Hepatocyte (in vitro differentiated cells): ENCODE measurements at places on chromosomes 1 and 21. TPM values are rescaled to one million over a fixed set of nuclear protein-coding genes. Genes with fewer than 3 reads are reported as not detected.
A peak's percentile ranks its signal among the peaks of the same experiment; 100 is the strongest.

DNA sequence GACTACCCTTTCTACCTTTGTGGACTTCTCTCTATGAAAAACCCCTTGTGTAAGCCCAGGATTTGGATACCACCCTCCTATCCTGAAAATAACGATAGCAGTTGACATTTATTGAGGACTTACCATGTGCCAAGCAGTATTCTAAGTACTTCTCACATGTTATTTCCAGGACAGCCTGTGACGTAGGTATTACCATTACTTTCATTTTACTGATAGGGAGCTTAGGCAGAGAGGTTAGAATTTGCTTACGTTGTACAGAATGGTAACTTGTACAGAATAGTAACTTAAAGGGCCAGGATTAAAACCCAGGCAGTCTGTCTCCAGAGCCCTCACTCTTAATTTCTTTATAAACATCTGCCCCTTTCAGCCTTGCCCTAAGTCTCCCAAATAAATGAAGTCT, 138.3 kb downstream of the NTMT2 start:
- DNase-seq = no peak
- H3K4me1 ChIP-seq = no peaks in the 10 kb centered on the region
- H3K27me3 ChIP-seq = no peaks in the 10 kb centered on the region
- H3K36me3 ChIP-seq = no peaks in the 10 kb centered on the region

The ANGPTL3 gene
- total RNA-seq = 81.8 and 88.6 TPM in 2 replicates

The C1orf115 gene
- 46.4 and 49.2 TPM in 2 replicates for total RNA-seq

DNA sequence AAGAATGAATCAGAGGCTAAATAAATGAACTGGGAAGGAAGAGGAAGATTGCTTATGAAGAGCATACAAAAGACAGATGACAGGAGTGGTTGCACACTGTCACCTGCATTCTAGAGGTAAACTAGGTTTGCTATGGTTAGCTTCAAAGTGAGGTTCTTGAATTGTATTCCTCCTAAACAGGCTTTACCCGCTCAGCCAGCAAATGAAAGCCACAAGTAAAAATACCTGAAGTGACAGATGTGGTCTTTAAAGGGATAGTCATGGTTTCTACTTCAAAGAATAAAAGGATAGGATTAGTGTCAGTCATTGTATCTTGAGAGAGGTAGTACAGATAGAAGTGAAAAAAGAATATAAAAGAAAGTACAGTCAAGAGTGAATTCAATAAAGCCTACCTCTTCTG, 32.4 kb upstream of the PRDX6 start:
- no peak for DNase-seq
- H3K27ac ChIP-seq = peak overlapping the region; percentile 32
- no peaks in the 10 kb centered on the region for H3K36me3 ChIP-seq
- H3K4me1 ChIP-seq = no peaks in the 10 kb centered on the region
- H3K4me3 ChIP-seq = no peak overlapping the region

The CFAP45 gene
- total RNA-seq = 0.43 TPM in 1 of 2 replicates, not detected in the other

The CFAP74 gene
- total RNA-seq = not detected in 2 replicates

- no peaks in the 10 kb centered on the region for H3K27me3 ChIP-seq
- no peaks in the 10 kb centered on the region for H3K36me3 ChIP-seq
- H3K4me1 ChIP-seq = peaks cover 8% of the 10 kb centered on the region
- H3K4me3 ChIP-seq = no peak overlapping the region
- DNase-seq = no peak
Observed at GRCh38 chr1:22821027-22821426, 110.4 kb downstream of the EPHB2 start.

DNA sequence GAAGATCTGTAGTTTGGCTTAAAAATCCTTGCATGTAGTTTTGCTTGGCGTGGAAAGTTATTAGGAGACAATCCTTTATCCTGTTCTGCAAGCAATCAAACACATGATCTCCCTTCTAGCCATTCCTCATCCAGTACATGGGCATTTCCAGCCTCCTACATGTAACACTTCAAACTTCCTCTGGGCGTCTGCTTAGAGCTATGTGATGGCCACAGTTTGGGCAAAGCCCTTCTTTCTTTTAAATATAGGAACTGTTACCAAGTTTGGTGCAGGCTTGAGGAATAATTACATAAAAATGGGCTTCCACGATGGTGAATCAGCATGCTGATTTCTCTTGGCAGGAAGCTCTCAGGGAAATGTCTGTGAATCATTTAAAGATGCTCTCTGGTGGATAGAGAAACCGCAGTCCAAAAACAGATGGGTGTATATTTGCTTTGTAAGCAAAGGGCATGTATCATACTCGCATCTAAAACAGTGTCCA, 176.9 kb upstream of the FMN2 start:
- no peak overlapping the region for H3K27ac ChIP-seq
- no peaks in the 10 kb centered on the region for H3K27me3 ChIP-seq
- no peaks in the 10 kb centered on the region for H3K4me1 ChIP-seq
- no peaks in the 10 kb centered on the region for H3K36me3 ChIP-seq
- H3K4me3 ChIP-seq = no peak overlapping the region

GRCh38 chr1:191905781-191906180, 252.5 kb upstream of the RGS18 start:
- no peak overlapping the region for H3K4me3 ChIP-seq
- H3K27me3 ChIP-seq = no peaks in the 10 kb centered on the region
- H3K27ac ChIP-seq = no peak overlapping the region
- H3K36me3 ChIP-seq = no peaks in the 10 kb centered on the region

- no peak overlapping the region for H3K4me3 ChIP-seq
- DNase-seq = peak; percentile 82
- peaks cover 23% of the 10 kb centered on the region for H3K4me1 ChIP-seq
- H3K36me3 ChIP-seq = no peaks in the 10 kb centered on the region
- H3K27ac ChIP-seq = peak overlapping the region; percentile 80
- no peaks in the 10 kb centered on the region for H3K27me3 ChIP-seq
Observed at GRCh38 chr1:26907071-26907917, 6.5 kb downstream of the NR0B2 start.

The AMY2B gene
- total RNA-seq = 12.6 and 21.5 TPM in 2 replicates

The UQCRHL gene
- 2.0 and 2.6 TPM in 2 replicates for total RNA-seq

DNA sequence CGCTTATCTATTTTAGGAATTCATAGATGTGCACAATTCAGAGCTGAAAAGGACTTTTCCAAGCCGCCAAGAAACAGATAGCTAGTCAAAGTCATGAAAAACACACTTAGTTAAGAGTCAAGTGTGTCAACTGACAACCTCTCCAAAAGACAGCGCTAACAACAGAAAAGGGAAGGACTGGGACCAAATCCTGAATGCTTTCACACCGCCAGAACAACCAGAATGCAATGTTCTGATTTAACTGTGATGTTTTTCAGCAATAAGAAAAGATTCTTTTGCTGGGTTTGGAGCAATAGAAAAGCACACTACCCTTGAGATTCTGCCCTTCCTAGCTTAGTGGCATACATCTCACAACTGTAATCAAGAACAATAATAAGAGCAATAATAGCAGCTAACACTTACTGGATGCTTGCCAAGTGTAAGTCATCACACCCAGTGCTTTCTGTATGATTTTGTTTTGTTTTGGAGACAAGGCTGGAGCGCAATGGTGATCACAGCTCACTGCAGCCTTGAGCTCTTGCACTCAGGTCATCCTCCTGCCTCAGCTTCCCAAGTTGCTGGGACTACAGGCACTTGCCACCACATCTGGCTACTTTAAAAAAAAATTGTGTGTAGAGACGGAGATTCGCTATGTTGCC, 33.9 kb upstream of the SDC3 start:
- DNase-seq = no peak
- H3K27me3 ChIP-seq = no peaks in the 10 kb centered on the region
- no peaks in the 10 kb centered on the region for H3K4me1 ChIP-seq
- no peak overlapping the region for H3K4me3 ChIP-seq
- no peaks in the 10 kb centered on the region for H3K36me3 ChIP-seq

The CACNA1E gene
- total RNA-seq = 1.7 and 1.8 TPM in 2 replicates

The NR1I3 gene
- 2.6 and 4.1 TPM in 2 replicates for total RNA-seq

GRCh38 chr1:236716160-236716559, 29.9 kb downstream of the ACTN2 start:
- H3K4me1 ChIP-seq = no peaks in the 10 kb centered on the region
- no peak overlapping the region for H3K4me3 ChIP-seq
- H3K27me3 ChIP-seq = no peaks in the 10 kb centered on the region
- H3K27ac ChIP-seq = no peak overlapping the region

The ZNF593OS gene
- 0.10 TPM in 1 of 2 replicates, not detected in the other for total RNA-seq

The SEMA4A gene
- 1.4 and 2.1 TPM in 2 replicates for total RNA-seq

DNA sequence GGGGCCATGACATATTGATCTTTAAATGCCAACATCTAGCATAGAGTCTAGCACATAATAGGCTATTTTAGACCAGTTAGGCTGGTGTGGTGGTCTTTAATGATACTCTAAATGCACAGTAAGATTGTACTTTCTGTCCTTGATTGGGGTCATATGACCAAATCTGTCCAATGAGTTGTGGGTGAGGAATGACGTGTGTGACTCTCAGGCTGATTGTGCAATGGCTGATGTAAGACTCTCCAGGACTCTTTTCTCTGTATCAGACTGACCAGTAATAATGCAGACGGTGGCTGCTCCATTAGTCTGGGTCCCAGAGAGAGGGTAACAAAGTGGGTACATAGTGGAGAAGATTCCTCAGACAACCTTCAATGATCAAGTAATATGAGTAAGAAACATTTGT, 541.6 kb upstream of the CAMK1G start:
- H3K27me3 ChIP-seq = no peaks in the 10 kb centered on the region
- no peak overlapping the region for H3K27ac ChIP-seq
- H3K36me3 ChIP-seq = no peaks in the 10 kb centered on the region
- no peak overlapping the region for H3K4me3 ChIP-seq
- no peak for DNase-seq

DNA sequence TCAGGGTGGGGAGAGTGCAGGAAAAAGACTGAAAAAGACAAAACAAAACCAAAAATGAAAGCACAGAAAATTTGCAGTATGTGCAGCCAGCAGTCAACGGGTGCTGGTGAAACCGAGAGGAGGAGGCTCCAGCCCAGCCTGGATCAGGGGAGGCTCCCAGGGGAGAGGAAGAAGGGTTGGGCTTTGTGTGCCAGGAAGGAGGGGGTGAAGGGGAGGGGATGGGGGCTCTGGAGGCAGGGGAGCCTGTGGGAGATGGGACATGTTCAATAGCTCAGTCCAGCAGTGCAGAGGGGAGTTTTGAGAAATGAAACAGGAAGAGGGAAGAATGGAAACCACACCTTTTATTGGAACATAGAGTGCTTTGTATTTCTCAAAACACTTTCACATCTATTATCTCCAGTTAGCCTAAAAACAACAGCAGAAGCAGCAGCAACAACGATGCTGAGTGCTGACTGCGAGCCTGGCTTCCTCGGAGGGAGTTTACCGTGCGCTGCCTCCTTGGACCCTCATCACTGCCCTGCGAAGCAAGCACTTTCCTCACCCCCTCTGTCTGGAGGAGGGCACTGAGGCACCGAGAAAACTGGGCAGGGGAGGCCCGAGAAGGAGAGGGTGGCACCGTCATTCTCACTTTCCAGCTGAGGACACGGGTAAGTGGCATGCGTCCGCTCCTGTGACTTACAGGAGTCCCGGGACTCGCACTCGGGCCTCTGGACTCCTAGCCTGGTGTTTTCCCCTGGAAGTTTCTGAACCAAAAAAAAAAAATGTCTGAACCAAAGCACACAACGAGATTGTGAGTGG, 62.9 kb downstream of the MDM4 start:
- H3K36me3 ChIP-seq = no peaks in the 10 kb centered on the region
- no peaks in the 10 kb centered on the region for H3K27me3 ChIP-seq
- no peak overlapping the region for H3K4me3 ChIP-seq
- no peak overlapping the region for H3K27ac ChIP-seq
